ENCODE measurements at places on chromosomes 2 and 18. TPM values are rescaled to one million over a fixed set of nuclear protein-coding genes. Genes with fewer than 3 reads are reported as not detected.

TBR1 gene
- total RNA-seq = not detected

RGPD3 gene
- total RNA-seq = 0.90 TPM

DCDC2C gene
- total RNA-seq = not detected

CYS1 gene
- under 0.01 TPM for total RNA-seq

CAVIN2 gene
- total RNA-seq = 84.5 TPM

GULP1 gene
- total RNA-seq = 7.9 TPM

LYG1 gene
- total RNA-seq = not detected

PARD6G gene
- 1.1 TPM for total RNA-seq

LIMS3 gene
- 2.3 TPM for total RNA-seq

LOXHD1 gene
- total RNA-seq = not detected

FSHR gene
- not detected for total RNA-seq

DSG1 gene
- total RNA-seq = not detected

MC2R gene
- total RNA-seq = not detected

PAX8 gene
- total RNA-seq = under 0.01 TPM

ADI1 gene
- total RNA-seq = 68.1 TPM
